ENCODE measurements at places on chromosomes 5 and 9.

- DNase-seq = no peak
- H3K4me3 ChIP-seq = no peak overlapping the region
- H3K27me3 ChIP-seq = no peaks in the 10 kb centered on the region
Measured at GRCh38 chr5:146890066-146890465, 11.5 kb upstream of the PPP2R2B start.

DNA sequence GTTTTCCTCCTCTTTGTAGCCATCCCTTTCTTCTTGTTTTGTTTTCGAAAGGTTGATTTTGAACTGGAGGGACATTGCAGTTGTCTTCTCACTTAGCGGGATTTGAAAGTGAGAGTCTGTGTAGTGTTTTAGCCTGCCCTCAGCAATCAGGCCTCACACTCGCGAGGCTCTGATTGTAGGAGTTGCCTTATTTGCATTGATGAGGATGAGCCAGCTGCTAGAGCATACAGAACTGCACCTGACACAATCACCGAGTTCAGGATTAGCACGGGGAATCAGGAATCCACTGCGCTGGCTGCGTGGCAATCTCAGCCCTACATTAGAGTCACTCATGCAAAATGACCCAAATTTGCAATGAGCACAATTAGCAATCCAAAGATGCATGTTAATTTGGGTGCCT is 122.5 kb upstream of the TMEM161B start:
- no peak overlapping the region for H3K27ac ChIP-seq
- no peaks in the 10 kb centered on the region for H3K27me3 ChIP-seq
- DNase-seq = no peak
- H3K36me3 ChIP-seq = no peaks in the 10 kb centered on the region
- H3K4me1 ChIP-seq = no peaks in the 10 kb centered on the region

- no peak overlapping the region for H3K27ac ChIP-seq
- H3K36me3 ChIP-seq = no peaks in the 10 kb centered on the region
- H3K4me3 ChIP-seq = no peak overlapping the region
- peaks cover 3% of the 10 kb centered on the region for H3K4me1 ChIP-seq
Measured at GRCh38 chr5:38806775-38807258, 39.0 kb upstream of the OSMR start.

- peaks cover 22% of the 10 kb centered on the region for H3K4me1 ChIP-seq
- H3K36me3 ChIP-seq = no peaks in the 10 kb centered on the region
- no peak overlapping the region for H3K4me3 ChIP-seq
- no peaks in the 10 kb centered on the region for H3K27me3 ChIP-seq
Measured at GRCh38 chr5:36740259-36740898, 134.0 kb downstream of the SLC1A3 start.

GRCh38 chr9:96048956-96049831 is 173.7 kb downstream of the ERCC6L2 start:
- peaks cover 25% of the 10 kb centered on the region for H3K4me1 ChIP-seq
- no peak overlapping the region for H3K4me3 ChIP-seq
- DNase-seq = no peak
- H3K27me3 ChIP-seq = no peaks in the 10 kb centered on the region
- H3K27ac ChIP-seq = peak overlapping the region; percentile 74
- no peaks in the 10 kb centered on the region for H3K36me3 ChIP-seq

- H3K36me3 ChIP-seq = no peaks in the 10 kb centered on the region
- DNase-seq = no peak
- H3K4me3 ChIP-seq = no peak overlapping the region
- no peak overlapping the region for H3K27ac ChIP-seq
- no peaks in the 10 kb centered on the region for H3K4me1 ChIP-seq
Measured at GRCh38 chr9:13448482-13448881, 169.0 kb upstream of the MPDZ start.

GRCh38 chr5:8340739-8341344 is 471.9 kb downstream of the MTRR start:
- no peaks in the 10 kb centered on the region for H3K36me3 ChIP-seq
- H3K4me1 ChIP-seq = peaks cover 4% of the 10 kb centered on the region
- H3K27me3 ChIP-seq = no peaks in the 10 kb centered on the region
- DNase-seq = peak; percentile 65

All from thyroid gland (tissue), 4 donors.